ENCODE measurements at places on chromosomes 4 and X.

GRCh38 chrX:47098338-47099094 lies 20.3 kb downstream of the RGN start:
- no peak for DNase-seq

GRCh38 chr4:79421483-79421882 lies 13.5 kb upstream of the GK2 start:
- no peak for DNase-seq

GRCh38 chr4:142262956-142263355 lies 583.1 kb downstream of the INPP4B start:
- no peak for DNase-seq

DNA sequence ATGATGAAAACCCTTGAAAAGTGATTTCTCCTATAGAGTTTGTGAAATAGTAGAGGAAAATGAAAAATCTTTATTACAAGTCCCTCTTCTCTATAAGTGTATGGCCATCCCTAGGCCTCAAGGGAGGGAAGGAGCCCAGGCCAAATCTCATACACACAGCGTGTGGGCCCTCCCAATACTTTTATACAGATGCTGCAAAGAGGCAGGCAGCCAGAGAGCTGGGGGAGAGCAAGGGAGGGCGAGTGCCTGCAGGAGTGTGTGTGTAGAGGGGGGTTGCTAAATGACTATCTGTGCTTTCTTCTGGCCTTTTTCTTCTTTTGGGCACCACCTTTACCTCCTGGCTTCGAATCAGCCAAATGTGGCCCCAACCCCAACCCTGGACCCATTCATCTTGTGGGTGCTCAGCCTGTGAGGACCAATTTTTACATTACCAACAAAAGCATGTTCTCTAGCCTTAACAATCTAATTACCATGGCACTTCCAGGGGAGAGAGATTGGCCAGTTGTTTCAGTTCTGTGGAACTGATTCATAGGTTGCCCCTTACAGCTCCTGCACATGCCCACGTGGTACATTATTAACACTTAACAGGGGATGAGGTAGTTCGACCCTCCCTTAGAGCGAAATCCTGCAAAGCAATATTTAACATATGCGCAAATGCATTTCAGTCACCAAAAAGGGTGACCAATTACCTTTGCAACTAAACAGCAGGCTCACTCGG lies 2.0 kb downstream of the GPC3 start:
- no peak for DNase-seq

GRCh38 chr4:78031417-78031950 lies 25.6 kb upstream of the FRAS1 start:
- no peak for DNase-seq

GRCh38 chrX:136574548-136574947 lies 42.5 kb downstream of the VGLL1 start:
- no peak for DNase-seq

GRCh38 chrX:16547644-16548043 lies 102.3 kb upstream of the S100G start:
- DNase-seq, result no peak

- DNase-seq, result peak; percentile 27
Measured at GRCh38 chr4:8199594-8200301, 658 bp downstream of the SH3TC1 start.

- no peak for DNase-seq
Measured at GRCh38 chrX:136032370-136032769, 47.1 kb downstream of the SLC9A6 start.

DNA sequence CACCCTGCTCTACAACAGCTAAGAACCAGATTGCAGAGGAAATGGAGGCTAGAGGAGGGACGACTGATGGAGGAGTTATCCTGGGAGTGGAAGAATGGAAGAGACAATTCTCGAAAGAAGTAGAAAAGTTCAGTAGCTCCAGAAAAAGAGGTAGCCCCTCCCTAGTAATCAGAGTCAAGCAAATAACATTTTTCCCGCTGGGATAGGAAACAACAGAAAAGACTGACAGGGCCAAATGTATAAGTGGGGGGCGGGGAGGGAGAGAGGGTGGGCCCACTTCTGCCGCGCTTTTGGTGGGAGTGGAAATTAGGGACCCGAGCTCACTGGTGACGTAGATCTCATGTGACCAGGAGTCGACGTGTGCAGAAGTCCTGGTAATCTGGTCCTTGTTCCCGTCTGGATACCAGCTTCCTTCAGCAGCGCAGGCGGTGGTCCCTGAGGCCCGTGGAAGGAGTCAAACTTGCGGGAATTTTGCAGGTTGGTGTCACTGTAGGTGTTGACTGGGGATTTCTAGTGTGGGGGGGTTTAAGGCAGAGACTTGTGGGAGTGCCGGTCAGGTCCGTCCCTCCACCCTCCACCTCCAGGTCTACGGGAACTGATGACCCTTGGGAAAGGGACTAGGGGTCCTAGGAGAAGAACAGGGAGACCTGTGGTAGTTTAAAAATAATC lies at the start of gene TCEAL9:
Gene TCEAL9 (plus strand): TSS at position 377 of the 669 bp plus-strand sequence. CDS start 1,179 bp downstream, outside the sequence.
- DNase-seq, result no peak

DNA sequence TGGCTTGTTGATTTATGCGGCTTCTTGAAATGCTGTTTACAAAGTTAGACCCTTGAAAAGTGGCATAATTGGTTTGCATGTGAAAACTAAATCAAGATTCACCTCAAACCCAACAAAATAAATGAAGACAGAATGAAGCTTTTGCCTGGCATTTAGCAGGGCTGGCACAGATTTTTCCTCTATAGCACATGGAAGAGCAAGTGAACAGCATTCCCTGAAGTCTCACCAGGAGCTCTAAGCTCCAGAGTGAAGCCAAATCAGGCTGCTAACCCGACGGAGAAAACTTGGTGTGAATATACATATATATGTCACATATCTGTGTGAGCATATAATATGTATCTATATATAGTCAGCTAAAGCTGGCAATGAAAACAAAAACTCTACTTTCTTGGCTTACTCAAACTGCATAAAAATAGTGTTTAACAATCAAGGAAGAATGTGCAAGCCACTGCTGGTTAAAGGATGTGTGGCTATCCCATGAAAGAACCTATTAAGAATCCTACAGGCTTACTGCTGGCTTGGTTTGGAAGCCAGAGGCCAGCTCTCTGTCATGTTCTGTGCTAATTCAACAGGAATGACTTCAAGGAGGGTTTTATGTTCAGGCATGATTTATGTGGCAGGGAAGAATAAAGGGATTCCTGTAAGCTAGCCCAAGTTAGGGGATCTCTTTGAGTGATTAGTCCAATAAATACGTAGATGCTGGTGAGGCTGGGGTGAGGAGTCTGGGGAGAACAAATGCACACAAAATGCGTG lies 69.9 kb downstream of the MFAP3L start:
- DNase-seq, result no peak

DNA sequence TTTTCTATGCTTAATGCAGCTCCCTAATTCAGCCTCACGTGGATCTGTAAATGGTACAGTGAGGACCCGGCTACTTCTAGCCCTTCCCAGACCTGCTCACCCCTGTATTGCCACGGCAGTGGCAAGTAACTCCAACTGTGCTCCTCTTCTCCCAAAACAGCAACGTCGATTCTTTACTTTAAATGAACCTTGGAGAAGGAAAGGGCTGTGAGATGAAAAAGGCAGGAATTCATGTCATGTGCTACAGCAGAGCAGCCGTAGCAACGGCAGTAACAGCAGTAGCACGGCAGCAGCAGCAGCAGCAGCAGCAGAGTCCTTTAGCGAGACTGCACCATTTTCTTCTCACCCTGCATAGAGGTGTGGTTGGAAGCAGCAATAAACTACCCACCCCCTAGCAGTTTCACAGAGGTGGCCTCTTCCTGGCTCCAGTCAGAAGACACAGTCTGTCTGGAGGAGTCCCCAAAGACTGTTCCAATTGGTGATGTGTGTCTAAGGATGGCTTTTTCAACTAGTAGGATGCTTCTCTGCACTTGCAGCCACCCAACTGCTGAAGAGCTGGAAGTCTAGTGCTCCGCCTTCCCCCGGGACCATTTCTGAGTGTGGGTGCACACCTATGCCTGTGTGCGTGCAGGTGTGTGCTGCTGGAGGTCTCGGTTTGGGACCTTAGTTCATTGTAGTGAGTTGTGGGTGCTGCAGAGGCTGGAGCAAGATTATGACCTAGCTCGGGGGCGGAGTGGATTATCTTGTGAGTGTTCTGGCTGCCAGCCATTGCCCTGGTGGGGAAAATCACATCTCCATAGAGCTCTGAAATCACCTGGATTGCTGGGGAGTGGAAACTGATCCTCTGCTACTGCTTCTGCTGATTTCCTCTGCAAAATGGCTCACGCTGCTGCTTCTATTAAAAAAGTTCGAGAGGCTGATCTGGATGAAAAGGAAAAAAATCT lies 67.2 kb downstream of the ANK2 start:
- DNase-seq, result no peak

DNA sequence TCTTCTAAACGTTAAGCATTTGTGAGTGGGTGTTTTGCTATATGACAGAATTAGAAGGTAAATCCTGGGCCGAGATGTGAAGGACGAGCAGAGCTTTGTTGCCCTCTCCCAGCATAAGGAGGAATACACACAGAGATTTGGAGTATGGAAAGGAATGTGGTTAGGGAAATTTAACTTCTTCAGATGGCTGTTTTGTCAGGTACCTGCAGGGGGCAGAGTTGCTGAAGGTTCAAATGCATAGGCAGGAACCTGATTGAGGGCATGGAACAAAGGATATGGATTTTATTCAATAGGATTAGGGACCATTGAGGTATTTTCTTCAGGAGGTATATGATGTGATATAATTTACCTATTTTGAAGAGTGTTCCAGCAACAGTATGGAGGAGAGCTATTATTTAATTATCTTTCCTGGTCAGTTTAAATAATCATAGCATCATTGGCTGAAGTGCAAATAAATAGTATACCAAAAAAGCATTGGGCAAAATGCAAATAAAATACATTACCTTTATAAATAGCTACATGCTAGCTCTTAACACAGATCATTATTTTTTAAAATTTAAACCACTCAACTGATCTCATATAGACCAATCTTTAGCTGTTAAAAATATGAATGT lies 143.6 kb downstream of the SLIT2 start:
- DNase-seq, result peak; percentile 5

DNA sequence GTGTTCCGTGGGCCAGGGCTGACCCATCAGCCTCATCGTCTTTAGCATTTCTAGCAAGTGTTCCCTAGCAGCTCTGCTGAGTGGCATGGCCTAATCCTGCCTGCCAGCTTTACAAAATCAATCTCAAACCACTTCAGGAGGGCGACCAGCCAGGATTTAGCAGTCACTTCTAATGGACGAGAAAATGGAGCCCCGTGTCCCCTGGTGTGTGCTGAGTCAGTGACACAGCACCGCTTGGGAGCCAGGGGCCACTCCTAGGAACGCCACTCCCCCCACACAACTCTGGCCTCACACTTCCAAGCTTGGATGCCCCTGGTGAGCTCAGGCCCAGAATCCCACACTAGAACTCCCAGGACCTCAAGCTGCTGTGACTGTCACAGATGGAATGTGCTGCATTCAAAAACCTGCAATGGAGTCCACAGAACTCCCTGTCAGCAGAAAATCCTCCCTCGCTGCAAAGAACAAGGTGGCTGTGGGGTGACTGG lies 311.2 kb upstream of the GATB start:
- no peak for DNase-seq

- DNase-seq, result no peak
Measured at GRCh38 chrX:121876305-121876704, 828.9 kb downstream of the GLUD2 start.

GRCh38 chr4:11606078-11606477 lies 177.4 kb upstream of the HS3ST1 start:
- no peak for DNase-seq

GRCh38 chrX:68844581-68844980 lies 15.8 kb downstream of the EFNB1 start:
- no peak for DNase-seq

DNA sequence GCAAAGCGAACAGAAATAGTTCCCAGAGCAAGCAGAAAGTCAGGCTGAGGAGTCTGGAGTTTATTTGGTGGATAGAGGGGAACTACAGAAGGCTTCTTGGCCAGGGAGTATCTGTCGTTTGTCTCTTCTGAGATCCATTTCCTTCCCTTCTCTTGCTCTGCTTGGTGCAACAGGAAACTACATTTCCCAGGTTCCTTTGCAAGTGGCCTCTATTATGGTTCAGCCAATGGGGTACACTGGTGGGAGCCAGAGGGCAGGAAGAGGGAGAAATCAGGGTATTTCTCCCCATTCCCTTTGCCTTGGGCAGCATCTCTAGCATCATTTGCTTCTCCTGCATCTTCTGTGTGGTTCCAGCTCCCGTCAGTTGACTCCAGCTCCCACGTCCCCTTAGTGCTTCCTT lies 142.1 kb downstream of the BCOR start:
- no peak for DNase-seq

DNA sequence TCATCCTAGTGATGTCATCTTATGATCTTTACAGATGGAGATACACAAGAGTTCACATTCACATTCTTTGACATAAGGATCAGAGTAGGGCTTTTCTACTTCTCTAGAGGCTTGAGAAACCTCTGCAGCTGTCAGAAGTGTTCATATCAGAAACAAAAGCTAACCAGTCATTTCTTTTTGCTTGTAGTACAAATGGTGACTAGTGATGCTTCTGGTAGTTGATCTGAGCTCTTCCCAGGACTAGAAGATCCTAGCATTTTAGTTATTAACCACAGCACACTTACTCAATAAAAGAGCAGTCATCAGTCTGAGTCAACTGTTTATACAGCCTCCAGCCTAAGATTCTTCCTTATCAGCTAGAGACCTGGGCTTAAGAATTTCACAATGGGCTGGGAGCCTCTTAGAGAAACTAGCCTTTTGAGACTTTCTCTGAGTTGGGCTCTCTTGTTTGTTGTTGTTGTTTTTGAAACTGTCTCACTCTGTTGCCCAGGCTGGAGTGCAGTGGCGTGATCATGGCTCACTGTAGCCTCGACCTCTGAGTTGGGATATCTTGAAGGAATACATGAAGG lies 84.1 kb downstream of the TMEM164 start:
- DNase-seq, result no peak

GRCh38 chr4:42488554-42488953 lies 91.3 kb downstream of the SHISA3 start:
- no peak for DNase-seq

DNA sequence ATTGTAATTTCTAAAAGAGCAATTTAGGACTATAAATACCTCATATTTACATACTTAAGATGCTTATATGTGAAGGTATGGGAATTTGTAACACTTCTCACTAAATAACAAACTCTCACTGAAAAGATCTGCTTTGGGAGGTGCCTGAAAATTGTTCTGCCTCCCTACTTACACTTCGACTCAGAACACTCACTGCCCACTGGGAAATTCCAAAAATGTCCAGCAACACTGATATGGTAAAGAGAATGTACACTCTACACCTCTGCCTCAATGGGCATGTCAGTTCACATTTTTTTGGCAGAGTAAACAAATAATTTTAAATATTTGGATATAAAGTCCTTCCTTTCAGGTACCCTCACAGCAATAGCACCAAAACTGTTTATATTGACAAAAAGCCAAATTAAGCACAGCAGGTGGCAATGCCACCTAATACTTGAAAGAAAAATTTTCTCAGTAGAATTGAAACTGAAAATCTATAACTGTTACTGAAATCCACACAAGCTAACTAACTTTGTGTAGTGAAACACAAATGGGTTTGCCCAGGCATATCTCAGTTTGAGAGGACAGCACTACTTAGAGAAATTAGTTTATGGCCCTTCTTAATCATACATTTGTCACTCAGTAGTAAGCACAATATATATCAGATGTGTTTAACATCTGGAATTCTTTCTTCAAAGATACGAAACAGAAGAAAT lies 67.1 kb downstream of the PRDM5 start:
- DNase-seq, result no peak
